ENCODE measurements at places on chromosomes 5 and 9.
A peak's percentile ranks its signal among the peaks of the same experiment; 100 is the strongest.

GRCh38 chr5:38297830-38298608, 39.7 kb downstream of the EGFLAM start:
- peak; percentile 76 for DNase-seq

GRCh38 chr9:16450578-16450977, 419.9 kb downstream of the BNC2 start:
- no peak for DNase-seq

DNA sequence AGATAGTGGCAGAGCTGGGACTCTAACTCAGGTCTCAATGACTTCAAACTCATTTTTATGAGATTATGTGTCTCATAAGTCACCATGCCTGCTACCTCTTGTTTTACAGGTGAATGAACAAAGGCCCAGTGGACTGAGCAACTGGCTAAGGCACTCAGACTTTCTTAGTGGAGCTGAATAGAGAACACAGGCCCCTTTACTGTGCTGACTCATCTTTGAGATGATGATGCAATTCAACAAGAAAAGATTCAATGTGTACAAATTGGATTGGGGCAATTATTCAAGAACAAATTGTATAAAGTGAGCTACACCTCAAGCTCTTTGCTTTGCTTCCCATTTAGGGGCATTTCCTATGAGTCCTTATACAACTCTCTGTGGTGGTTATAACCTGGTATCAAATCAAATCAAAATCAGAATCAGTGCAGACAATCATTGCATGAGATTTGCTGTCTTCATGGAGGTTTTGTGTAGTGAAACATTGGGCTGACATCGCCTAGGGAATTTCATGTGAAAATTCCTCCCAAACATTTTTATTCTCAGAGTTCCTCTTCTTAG, 84.3 kb upstream of the PPP2R2B start:
- no peak for DNase-seq

GRCh38 chr9:97943308-97943855, 5.4 kb upstream of the HEMGN start:
- no peak for DNase-seq

- no peak for DNase-seq
Observed at GRCh38 chr5:75711151-75711550, 6.1 kb downstream of the POC5 start.

DNA sequence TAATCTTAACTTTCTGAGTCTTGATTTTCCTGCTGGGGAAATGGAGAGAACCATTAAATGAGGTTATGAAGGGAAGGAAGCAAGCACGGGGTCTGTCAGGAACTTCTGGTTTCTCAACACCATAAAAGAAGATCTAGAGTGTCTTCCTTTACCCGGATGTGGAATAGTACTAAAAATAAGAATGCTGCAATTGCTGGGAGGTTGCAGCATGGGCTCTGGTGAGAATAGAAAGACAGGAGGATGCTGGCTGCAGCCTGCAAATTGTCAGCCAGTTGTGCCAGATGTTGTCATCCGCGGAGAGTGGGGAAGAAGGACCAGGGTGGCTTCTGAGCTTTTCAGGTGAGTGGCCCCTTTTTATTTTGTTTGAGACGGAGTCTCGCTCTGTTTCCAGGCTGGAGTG, 69.3 kb upstream of the STC2 start:
- no peak for DNase-seq

DNA sequence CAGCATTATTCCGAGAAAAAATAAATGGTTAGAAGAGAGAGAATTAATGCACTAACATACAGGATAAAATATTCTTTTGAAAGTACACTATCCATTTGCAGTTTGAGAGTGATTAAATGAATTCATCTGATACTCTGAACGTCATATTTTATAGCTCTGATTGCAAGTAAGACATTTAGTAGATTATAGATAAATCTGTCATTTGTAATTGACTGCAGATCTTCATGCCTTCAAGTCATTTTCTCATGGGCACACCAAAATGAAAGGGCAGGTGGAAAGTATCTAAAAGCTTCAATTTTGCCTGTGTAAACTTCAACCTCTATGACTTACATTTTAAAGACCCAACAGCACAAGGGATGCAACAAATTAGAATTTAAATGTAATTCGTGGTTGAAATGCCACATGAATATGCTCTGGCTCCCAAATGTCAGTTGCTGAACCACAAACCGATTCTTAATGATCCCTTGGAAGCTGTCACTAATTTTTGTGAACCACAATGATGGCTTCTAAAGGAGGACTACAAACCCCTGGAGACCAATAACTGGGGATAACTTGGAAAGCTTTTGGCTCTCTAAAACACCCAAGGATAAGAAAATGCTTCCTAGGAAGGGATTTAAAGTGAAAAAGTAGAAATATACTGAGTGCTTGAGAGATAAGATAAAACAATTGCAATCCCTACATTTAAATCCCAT, 3.9 kb downstream of the TYRP1 start:
- no peak for DNase-seq

- no peak for DNase-seq
Observed at GRCh38 chr9:13627071-13627470, 347.6 kb upstream of the MPDZ start.

- DNase-seq: peak; percentile 80
Observed at GRCh38 chr5:157912621-157913325, 53.8 kb upstream of the CLINT1 start.

GRCh38 chr5:10130881-10131280, 118.8 kb downstream of the ATPSCKMT start:
- no peak for DNase-seq

- peak; percentile 27 for DNase-seq
Observed at GRCh38 chr5:55231029-55231918, 2.1 kb downstream of the CCNO start.

GRCh38 chr9:133821601-133822429, 83.7 kb upstream of the SARDH start:
- DNase-seq: no peak

GRCh38 chr9:125541840-125542243, 165.2 kb downstream of the MAPKAP1 start:
- DNase-seq: no peak

GRCh38 chr9:101498323-101498722, 35.3 kb upstream of the RNF20 start:
- no peak for DNase-seq

GRCh38 chr9:128408963-128409431, 11.7 kb upstream of the CERCAM start:
- DNase-seq: no peak

DNA sequence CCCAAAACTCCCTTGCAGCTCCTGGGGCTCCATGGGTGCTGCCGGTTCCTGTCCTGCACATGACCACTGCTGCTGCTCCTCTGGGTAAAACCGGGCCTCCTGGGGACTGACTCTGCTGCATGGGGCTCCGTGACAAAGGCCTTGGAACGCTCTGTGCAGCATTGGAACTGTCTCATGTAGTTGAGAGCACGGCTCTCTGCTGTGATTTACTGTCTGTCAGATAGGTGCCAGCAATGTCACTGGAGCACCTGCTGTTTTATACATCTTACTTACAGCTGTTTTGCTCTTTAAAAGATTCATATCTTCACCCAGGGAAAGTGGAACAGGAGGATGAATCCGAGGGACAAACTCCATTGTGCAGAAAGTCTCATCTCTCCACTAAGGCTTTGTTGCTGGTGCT, 138.1 kb downstream of the YIPF5 start:
- no peak for DNase-seq

- DNase-seq: peak; percentile 34
Observed at GRCh38 chr5:135034236-135034962, 371 bp upstream of the PITX1 start.

DNA sequence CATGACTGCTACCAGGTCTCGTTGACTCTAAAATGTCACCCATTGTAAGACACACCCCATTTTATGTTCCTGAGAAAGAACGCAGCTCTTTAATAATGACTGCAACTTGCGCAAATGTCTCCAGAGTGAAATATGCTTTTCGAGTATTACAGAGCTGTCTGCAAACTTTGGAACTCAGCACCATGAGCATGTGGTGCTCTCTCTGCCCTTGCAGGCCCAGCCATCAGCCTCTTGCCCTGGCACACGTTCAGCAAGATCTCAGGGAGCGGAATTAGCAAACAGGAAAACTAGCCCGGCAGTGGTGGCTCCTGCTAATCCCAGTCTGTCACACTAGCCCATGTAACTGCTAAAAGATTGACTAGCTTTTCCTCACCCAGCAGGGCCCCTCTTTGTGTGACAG, 114.5 kb upstream of the SLC1A3 start:
- peak; percentile 4 for DNase-seq

- no peak for DNase-seq
Observed at GRCh38 chr9:110752766-110753165, 84.2 kb downstream of the MUSK start.

DNA sequence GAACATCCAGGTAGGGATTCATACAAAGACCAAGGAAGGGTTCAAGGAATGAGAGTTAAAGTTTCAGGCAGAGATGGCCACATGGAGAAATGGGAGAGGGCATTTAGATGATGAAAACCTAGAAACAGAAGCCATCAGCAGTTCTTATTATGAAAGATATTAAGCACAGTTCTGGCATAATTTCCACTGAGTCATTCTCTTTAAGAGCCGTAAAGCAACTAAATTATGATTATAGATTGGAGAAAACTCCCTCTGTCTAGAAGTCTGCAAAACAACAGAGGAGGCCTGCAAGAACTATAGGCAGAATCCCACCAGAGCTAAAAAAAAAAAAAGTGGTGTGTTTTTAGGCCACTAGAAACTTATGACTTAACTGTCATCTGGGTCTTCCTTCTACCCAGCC, 157.1 kb upstream of the MPDZ start:
- DNase-seq: no peak

GRCh38 chr9:14148501-14149103, 165.3 kb downstream of the NFIB start:
- DNase-seq: no peak
